Caki2 (cell line): ENCODE measurements at places on chromosomes 12 and 14. TPM values are rescaled to one million over a fixed set of nuclear protein-coding genes. Genes with fewer than 3 reads are reported as not detected.

- DNase-seq, result no peak
Observed at GRCh38 chr14:35890308-35890707, 64.2 kb downstream of the BRMS1L start.

DNA sequence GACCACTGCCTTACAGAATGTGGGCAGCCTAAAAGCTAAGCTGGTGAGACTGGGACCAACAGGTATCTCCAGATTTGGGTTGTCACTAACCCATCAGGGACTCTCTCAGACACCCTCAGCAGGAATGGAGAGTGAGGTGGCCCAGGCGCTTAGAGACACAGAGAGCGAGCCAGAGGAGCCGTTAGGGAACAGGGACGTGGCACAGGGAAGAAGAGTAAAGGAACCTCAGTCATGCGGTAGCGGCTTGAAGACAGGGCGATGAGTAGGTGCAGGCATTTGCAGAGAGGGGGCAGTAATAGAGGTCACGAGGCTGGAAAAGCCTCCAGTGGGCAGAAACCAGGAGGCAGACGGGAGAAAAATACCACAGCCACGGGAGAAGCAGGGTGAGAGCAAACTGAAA, 158.0 kb upstream of the CCND2 start:
- no peak for DNase-seq

- no peak for DNase-seq
Observed at GRCh38 chr14:96187216-96188031, 17.2 kb upstream of the BDKRB2 start.

DNA sequence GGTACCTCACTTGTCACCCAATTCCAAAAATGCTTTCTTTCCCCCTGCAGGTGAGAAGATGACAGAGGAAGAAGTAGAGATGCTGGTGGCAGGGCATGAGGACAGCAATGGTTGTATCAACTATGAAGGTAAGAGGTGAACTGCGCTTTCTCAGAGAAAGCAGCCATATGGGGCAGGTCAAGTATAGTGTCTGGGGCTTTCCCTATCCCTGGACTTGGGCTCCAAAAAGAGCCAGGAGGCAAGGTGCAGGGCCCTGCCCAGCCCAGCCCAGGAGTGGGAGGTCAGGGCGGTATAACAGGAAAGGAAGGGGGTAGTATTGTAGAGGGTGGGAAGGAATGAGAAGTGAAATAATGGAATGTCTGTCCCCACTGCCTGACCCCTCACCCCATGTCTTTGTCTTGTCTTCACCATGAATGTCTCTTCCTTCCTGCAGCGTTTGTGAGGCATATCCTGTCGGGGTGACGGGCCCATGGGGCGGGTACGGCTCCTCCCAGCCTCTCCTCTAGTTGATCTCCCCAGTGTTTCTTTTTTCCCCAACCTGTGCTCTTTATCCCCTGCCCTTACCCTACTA, 2.1 kb downstream of the MYL6 start:
- no peak for DNase-seq

DNA sequence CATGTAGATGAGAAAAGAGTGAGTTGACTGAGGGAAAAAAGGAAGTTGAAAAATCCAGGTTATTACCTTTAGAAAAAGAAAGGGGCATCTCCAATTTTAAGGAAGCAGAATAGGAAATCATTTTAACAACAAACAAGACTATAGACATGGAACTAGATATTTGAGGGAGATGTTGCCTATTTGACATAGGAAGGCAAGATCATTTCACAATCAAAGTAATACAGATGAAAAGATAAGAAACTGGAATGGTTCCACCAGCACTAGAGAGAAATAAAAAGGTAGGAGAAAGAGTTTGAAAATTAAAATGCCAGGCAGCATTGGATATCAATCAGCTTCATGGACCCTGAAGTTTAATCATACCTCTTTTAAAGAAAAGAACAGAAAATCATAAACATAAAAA, 881.0 kb upstream of the MGAT4C start:
- no peak for DNase-seq

- DNase-seq, result no peak
Observed at GRCh38 chr12:106265116-106265515, 17.3 kb upstream of the CKAP4 start.

GRCh38 chr12:128968668-128969067, 115.4 kb downstream of the GLT1D1 start:
- DNase-seq, result no peak

GRCh38 chr14:54478636-54479215, 10.1 kb downstream of the GMFB start:
- no peak for DNase-seq

- no peak for DNase-seq
Observed at GRCh38 chr14:75837151-75837787, 144.5 kb downstream of the TGFB3 start.

The MGST1 gene
- 667 and 694 TPM in 2 replicates for total RNA-seq

- DNase-seq, result no peak
Observed at GRCh38 chr14:99481745-99482099, 513 bp downstream of the CCNK start.
